Heart left ventricle (tissue), 16 donors: ENCODE measurements at places on chromosomes 11 and 22. TPM values are rescaled to one million over a fixed set of nuclear protein-coding genes. Genes with fewer than 3 reads are reported as not detected.

Gene OR5A1
- total RNA-seq: not detected

Gene OR52I2
- not detected for total RNA-seq

Gene OR51B2
- total RNA-seq: not detected

Gene XNDC1N
- 4.3 TPM for total RNA-seq

Gene CBX6
- total RNA-seq: 34.7 TPM

Gene MGAT3
- total RNA-seq: 3.4 TPM

Gene TRIM49
- not detected for total RNA-seq

Gene KLHDC7B
- not detected for total RNA-seq

Gene EMID1
- 0.16 TPM for total RNA-seq

Gene CD82
- total RNA-seq: 28.8 TPM

Gene NLRP10
- not detected for total RNA-seq

Gene DEPDC7
- total RNA-seq: 0.75 TPM

Gene TALDO1
- 112 TPM for total RNA-seq

Gene TSPAN32
- total RNA-seq: 29.5 TPM

Gene OR4A16
- not detected for total RNA-seq

Gene POTEH
- total RNA-seq: not detected

Gene GLYAT
- total RNA-seq: 0.20 TPM

Gene CSF2RB
- 2.8 TPM for total RNA-seq

Gene SOX10
- total RNA-seq: 1.4 TPM

Gene CYP2R1
- 6.5 TPM for total RNA-seq

Gene ELFN2
- total RNA-seq: 0.72 TPM

Gene MCHR1
- total RNA-seq: 0.45 TPM

Gene MAP6
- total RNA-seq: 4.5 TPM

Gene TTLL8
- total RNA-seq: not detected

Gene SLN
- total RNA-seq: 2.6 TPM

Gene FGF19
- not detected for total RNA-seq

Gene APOL4
- total RNA-seq: 26.5 TPM

Gene CSNK2A3
- total RNA-seq: 0.72 TPM

Gene FAR1
- 15.5 TPM for total RNA-seq

Gene TYR
- not detected for total RNA-seq

Gene PATE2
- total RNA-seq: not detected

Gene CRYBB3
- not detected for total RNA-seq

Gene NCR3LG1
- total RNA-seq: 1.6 TPM
